Spinal cord (tissue), 10 donors: ENCODE measurements at places on chromosomes 1 and 21.
A peak's percentile ranks its signal among the peaks of the same experiment; 100 is the strongest.

DNA sequence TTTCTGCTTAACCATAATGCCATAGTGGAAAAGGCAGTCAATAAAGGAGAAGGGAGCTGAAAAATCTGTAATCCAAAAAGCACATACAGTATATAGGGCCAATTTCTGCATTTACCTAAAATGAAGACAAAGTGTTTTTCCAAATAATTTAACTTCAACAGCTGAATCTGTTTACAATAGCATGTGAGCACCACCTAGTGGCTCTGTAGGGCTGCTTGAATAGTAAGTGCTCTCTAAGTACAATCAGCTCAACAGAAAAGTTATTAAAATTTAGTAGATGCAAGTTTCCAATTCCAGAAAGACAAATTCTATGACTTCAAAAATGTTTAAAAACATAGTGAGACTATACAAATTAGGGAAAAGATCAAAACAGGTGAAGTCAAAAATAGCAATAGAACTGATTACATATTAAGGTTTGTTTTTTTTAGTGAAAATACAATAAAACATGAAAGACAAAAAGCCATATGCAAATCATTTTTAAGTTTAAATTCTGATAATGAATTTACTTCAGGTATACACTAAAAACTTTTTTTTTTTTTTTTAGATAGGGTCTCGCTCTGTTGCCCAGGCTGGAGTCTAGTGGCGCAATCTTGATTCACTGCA is 220.0 kb downstream of the SETD4 start:
- peak; percentile 61 for DNase-seq

- DNase-seq, result no peak
These were observed 465.5 kb downstream of the MATN1 start for GRCh38 chr1:30257742-30258380.

- no peak for DNase-seq
These were observed 59.5 kb downstream of the OMA1 start for GRCh38 chr1:58487002-58487401.

DNA sequence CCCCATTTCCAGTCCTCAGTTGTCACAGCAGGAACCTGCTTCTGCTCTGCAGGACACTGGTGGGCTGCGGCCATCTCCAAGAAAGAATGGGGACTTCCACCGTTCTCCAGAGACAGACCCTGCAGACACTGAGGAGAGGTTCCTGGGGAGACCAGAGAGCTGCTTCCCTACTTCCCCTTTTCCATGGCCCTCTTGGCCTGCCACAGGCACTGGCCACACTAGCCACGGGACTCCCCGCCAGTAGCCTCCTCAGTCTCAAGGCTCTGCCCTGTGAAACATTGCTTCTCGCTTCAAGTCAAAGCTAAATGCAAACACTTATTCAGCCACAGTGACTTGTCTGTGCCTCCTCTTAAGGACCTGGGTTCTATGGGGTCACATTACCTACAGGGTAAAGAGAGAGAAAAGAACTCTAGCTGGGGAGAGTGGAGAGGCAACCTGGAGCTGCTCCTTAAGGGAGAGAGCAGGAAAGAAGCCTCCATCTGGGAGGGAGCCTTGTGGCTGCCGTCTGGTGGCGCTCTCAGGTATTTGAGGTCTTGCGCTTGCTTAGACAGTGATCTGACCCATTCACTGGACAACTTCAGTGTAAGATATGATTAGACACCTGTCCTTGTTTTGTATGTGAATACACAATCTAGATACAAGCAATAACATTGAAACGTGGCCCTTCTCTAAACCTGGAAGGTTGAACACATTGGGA is 5.4 kb upstream of the SLAMF8 start:
- DNase-seq, result no peak

DNA sequence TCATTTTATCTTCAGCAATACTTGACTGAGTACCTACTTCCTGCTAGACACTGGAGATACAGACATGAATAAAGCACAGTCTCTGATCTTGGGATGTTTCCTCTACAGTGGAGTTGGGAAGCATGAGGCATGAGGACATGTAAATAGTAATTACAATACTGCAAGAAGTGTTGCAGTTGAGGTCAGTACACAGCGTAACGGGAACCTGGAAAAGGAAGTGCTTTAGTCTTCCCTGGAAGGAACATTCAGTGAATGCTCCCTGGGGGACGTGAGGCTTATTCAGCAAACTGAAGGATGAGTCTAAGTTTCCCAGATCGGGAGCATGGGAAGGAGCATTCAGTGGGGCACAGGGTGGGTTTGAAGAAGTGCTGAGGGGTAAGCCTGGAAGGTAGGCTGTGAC is 112.4 kb downstream of the PIK3R3 start:
- no peak for DNase-seq

DNA sequence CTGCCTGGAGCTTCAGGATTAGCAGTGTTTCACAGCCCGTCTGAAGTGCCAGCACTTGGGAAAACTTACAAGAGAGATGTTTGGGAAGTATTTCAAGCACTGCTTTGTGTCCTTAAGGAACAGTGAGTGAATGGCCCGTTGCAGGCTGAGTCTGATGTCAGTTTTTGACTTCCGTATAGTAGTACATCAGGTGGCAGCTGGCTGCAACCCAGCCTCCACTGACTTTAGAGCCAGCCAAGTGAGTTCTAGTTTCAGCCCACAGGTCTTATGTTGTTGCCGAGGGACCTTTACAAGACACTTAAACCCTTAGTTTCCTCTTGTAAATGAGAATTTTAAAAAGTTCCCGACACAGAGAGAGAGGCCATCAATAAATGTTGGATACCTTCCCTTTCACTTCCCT is 35.0 kb downstream of the UCK2 start:
- no peak for DNase-seq
